ENCODE measurements at places on chromosomes 3 and 15.

GRCh38 chr15:89775815-89776214 is 317 bp upstream of the MESP2 start:
- no peak for DNase-seq

- DNase-seq, result no peak
Observed at GRCh38 chr15:85609492-85609891, 185.2 kb downstream of the KLHL25 start.

GRCh38 chr3:124966521-124967445 is 32.2 kb upstream of the MUC13 start:
- no peak for DNase-seq

DNA sequence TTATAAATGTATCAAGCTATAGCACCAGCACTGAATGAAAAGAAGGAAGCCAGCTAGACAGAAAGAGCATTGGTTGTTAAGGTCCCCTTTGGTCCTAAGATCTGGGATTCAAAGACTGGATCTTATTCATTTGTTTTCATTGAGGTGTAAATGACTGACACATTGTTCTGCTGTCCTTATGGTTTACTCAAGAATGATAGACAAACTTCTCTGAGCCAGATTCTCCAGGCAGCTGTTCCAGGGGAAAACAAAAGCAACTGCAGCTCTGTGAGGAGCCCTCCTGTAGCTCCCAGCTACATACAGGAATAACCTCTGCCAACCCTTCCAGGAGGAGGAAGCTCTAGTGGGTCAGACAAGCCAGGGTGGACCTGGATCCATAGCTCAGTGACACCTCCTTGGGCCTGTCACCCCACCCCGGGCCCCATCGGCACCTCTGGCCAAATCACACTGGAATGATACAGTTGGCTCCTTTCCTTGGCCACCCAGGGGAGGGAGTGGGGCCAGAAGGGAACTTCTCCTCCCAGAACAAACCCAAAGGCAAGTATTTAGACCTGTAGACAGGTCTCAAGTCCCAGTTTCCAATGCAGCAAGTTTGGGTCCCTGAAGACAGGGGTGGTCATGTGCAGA is 57.8 kb downstream of the ZNF621 start:
- no peak for DNase-seq

DNA sequence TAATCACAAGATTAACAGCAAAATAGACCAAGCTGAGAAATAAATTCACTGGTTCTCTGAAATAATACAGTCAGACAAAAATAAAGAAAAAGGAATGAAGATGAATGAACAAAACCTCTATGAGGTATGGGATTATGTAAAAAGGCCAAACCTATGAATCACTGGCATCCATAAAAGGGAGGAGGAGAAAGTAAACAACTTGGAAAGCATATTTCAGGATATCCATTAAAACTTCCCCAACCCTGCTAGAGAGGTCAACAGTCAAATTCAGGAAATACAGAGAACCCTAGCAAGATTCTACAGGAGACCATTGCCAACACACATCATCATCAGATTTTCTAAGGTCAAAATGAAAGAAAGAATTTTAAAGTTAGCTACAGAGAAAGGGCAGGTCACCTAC is 649.7 kb upstream of the CBLB start:
- no peak for DNase-seq

DNA sequence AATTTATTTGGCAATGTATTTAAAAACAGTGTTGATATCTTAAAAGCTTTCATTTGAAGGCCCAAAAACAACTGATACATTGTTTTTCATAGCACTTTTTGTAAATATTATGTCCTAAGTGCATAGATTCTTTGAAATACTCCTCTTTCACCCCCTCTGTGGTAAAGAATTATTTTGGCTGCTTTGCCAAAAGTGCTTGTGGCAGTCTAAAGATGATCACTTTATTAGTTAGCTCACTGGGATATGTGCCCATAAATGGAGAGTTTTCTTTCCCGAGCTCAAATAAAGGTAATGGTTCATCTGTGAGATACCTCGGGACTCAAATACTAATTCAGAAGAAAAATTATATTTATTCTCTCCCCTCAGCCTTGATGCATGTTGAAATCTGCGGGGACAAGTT is 16.7 kb downstream of the AKAP13 start:
- DNase-seq, result no peak

- no peak for DNase-seq
Observed at GRCh38 chr3:37833302-37834186, 28.1 kb upstream of the CTDSPL start.

- DNase-seq, result no peak
Observed at GRCh38 chr15:93460717-93461116, 371.7 kb upstream of the RGMA start.

Measured in stimulated activated CD8-positive, alpha-beta memory T cell treated with anti-CD3 and anti-CD28 coated beads, Interleukin-7, amount 100 ng/mL, for 24 hours (primary cell).